ENCODE measurements at places on chromosomes 13 and 19.

DNA sequence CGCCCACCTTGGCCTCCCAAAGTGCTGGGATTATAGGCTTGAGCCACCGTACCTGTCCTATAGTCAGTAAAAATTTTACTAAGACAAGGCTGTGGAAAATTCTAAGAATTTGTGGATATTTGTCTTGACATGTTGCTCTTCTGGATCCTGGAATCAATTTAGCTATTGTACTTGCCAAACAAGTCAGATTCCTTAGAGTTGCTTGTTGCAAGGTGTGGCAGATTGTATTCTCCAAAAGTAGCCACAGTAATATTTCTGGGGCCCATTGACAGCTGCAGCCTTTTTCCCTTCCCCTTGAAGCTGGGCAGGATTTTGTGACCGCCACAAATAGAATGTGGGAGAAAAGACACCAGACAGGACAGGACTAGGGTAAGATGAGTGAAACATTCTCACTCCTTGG lies 98.8 kb upstream of the TMTC4 start:
- DNase-seq: no peak

DNA sequence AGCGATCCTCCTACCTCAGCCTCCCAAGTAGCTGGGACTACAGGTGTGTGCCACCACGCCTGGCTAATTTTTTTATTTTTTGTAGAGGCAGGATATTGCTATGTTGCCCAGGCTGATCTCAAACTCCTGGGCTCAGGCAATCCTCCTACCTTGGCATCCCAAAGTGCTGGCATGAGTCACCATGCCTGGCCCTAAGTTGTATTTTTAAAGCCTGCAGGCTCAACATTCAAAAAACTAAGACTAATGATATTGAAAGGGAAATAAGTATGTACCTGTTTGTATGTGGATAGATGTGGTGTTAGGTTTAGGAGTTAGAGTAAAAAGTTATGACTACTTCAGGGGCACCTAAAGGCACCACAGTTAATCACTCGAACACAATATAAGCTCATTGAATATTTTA lies 5.4 kb upstream of the IPO5 start:
- no peak for DNase-seq

GRCh38 chr13:112905086-112905485 lies 63.9 kb upstream of the MCF2L start:
- no peak for DNase-seq

GRCh38 chr13:113084094-113084942 lies 21.3 kb upstream of the F7 start:
- DNase-seq: no peak

- DNase-seq: no peak
Observed at GRCh38 chr19:35167251-35168119, 12.9 kb downstream of the FXYD5 start.

DNA sequence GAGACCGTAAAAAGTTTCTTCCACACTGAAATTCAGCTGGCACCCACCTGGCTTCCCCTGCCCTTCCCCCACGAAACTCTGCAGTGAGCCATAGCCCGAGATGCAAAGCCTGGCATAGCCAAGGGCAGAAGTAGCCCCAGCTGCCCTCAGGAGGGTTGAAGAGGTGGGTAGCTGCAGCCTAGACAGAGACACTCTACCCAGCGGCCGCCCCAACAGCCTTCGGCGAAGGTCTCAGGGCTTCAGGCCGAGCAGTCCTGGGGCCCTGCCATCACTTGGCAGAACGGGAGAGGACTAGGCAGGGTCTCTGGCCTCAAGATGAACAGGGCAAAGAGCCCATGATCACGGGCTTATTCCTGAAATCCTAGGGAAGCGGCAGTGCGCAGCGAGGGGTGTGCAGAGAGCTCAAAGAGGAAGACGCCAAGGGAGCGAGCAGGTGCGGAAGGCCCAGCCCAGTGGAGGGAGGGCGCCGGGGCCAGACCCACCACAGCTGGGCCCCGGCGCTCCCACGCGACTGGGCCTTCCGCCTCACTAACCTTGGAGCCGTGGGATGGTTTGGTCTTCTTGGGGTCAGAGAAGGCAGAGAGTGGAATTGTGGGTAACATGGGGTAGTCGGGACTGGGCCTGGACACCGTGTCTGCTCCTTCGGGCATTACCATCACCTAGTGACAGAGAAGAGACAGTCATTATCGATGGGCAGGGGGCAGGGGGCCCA lies 53.2 kb downstream of the MLLT1 start:
- no peak for DNase-seq

GRCh38 chr13:100722517-100722916 lies 47.9 kb upstream of the TMTC4 start:
- DNase-seq: no peak

- peak; percentile 45 for DNase-seq
Observed at GRCh38 chr19:1945899-1946298, 4.9 kb downstream of the CSNK1G2 start.

- no peak for DNase-seq
Observed at GRCh38 chr13:27053902-27054595, 117.6 kb downstream of the USP12 start.

DNA sequence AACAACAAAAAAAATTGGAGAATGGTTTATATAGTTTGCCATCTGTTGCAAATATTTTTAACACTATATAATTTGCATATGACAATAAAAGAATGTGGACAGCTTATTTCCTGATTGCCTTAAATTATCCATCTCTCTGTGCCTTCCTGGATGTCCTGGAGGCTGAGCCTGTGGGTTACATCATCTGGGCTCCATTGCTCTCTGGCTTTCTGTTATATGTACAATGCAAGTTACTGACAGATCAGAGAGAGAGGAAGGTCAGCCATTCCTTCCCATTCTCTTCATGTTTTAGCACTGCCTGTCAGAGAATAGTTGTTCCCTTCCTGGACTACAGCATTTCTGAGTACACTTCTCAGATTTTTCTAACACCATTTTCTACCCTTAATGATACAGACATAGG lies 758.3 kb upstream of the PCDH20 start:
- no peak for DNase-seq
